Activated naive CD8-positive, alpha-beta T cell treated with anti-CD3 and anti-CD28 coated beads, Interleukin-2, amount 10 ng/mL, durations not matched to agents 7 days and 5 days (primary cell): ENCODE measurements at places on chromosomes 16 and 17. TPM values are rescaled to one million over a fixed set of nuclear protein-coding genes. Genes with fewer than 3 reads are reported as not detected.

TP53TG3C gene
- total RNA-seq, result not detected

MYO15B gene
- 125 TPM for total RNA-seq

DNAH17 gene
- 0.03 TPM for total RNA-seq

EVPL gene
- total RNA-seq, result 0.85 TPM

TP53TG3D gene
- 0.68 TPM for total RNA-seq

KRT10 gene
- total RNA-seq, result 25.7 TPM

GCGR gene
- not detected for total RNA-seq

C16orf89 gene
- not detected for total RNA-seq

EPX gene
- not detected for total RNA-seq

TMEM88 gene
- total RNA-seq, result 3.7 TPM

HSD11B2 gene
- total RNA-seq, result not detected

UTP4 gene
- 41.4 TPM for total RNA-seq

CCL8 gene
- total RNA-seq, result not detected

KRT40 gene
- total RNA-seq, result not detected

GNGT2 gene
- total RNA-seq, result 34.2 TPM

ANKRD40 gene
- 30.3 TPM for total RNA-seq

DNA sequence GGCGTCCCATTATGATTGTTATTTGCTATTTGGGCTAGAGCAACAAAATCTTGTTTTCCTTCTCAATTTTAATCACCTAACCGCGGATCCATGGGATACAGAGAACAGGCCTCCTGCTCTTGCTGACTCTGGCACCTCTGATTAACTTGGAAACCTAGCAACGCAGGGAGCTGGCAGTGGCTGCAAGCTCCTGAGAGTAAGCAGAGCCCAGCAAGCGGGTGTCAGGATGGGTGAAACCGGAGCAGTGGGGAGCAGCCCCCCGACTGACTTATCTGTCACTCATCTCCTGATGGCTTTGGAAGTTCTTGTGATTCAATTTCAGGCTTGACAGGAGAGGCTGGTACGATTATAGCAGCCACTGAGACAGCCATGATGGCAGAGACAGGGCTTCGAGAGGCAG lies 45.5 kb upstream of the CDC42EP4 start:
- no peak for DNase-seq

DNA sequence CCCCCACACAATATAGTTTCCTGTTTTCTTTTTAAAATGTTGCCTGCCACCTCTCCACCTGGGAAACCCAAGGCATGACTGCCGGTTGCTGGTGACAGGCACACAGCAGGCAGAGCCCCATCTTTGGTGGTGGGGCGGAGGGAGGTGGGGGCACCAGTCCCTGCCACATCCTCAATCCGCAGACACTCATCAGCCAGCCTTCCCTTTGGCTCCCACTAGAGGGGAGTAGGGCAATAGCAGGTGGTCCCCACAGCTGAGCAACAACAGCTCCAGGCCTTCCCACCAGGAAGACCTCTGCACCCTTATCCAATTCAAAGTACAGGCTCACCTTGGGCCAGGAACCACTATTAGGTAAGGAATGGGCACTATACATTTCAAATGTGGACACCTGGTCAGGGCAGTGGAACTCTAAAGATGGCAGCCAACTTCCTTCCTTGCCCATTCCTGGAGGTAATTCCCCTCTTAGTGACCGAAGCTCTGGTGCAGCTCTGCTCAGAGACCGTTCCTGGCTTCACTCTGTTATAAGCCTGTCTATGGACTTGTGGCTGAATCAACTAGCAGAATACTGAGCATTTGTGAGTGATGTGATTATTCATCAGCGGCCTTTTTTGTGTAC lies 13.9 kb downstream of the RECQL5 start:
- DNase-seq, result no peak

- no peak for DNase-seq
Observed at GRCh38 chr16:4071686-4072561, 44.3 kb downstream of the ADCY9 start.

GRCh38 chr17:32593003-32593402 lies 106.2 kb downstream of the CDK5R1 start:
- no peak for DNase-seq

DNA sequence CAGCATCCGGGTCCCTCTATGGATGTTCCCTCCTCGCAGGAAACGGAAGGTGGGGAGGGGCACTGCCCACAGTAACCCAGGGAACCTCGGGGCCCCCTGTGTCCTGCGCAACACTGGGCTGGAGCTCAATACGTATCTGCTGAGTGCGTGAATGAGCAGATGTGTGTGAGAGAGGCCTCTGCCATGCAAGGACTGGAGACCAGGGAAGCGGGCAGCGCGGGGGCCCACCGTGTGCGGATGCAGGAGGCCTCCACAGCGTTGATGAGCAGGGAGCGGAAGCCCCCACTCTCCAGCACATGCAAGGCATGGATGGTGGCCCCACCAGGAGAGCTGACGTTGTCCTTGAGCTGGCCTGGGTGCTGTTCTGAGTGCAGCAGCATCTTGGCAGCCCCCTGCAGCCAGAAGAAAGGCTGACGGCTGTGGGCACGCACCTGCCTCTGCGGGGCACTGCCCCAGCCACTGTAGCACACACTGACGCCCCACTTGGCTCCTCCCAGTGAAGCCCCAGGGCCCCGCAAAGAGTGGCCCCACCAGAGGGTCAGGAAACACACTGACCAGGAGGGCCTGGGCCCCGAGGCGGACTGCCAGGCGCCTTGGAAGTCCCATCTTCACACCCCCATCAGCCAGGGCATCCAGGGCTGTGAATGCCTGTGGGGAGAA lies 2.9 kb downstream of the PYCR1 start:
- no peak for DNase-seq

GRCh38 chr16:53043986-53044601 lies 8.6 kb downstream of the CHD9NB start:
- no peak for DNase-seq

GRCh38 chr17:50547035-50547735 lies at the start of gene SPATA20:
TSS of gene SPATA20 (plus strand) at chr17:50547174. CDS start at chr17:50547209, 35 bp downstream.
- peak; percentile 92 for DNase-seq

GRCh38 chr17:32777436-32777835 lies 99.5 kb downstream of the MYO1D start:
- no peak for DNase-seq

DNA sequence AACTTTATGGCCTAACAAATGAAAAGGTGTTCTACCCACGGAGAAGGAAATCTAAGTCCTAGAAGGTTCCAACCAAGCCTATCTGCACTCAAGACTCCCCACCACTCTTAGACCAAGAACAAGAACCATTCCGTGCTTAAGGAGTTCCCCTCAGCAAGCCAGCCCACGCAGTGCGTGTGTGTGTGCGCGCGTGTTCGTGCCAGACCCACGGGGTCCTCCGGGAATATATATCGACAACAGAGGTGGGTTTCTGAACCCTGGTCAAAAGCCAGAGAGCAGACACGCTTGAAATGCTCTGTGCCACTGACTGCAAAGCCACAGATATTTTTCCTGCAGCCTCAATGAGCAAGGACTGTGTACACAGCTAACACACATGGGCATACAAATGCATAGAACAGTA lies 70.7 kb downstream of the SLC39A11 start:
- DNase-seq, result no peak

GRCh38 chr17:72515291-72516065 lies 394.7 kb downstream of the SOX9 start:
- no peak for DNase-seq

- DNase-seq, result no peak
Observed at GRCh38 chr17:39156491-39156890, 5.1 kb upstream of the PLXDC1 start.

DNA sequence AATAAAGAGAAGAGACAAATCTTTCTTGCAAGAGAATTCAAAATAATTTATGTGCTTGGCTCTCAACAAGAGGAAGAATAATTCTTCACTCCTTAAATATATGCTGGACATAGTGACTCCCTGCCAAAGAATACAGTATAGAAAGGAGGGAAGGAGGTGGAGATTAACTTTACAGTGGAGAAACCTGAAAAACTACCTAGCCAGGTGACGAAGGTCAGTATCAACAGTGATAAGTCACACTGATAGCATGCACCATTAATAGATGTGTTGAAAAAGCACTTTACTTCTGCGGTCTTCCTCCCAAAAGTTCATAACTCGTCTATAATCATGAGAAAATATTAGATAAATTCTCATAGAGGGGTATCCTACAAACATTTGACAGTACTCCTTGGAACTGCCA lies 21.4 kb downstream of the CBLN1 start:
- no peak for DNase-seq

DNA sequence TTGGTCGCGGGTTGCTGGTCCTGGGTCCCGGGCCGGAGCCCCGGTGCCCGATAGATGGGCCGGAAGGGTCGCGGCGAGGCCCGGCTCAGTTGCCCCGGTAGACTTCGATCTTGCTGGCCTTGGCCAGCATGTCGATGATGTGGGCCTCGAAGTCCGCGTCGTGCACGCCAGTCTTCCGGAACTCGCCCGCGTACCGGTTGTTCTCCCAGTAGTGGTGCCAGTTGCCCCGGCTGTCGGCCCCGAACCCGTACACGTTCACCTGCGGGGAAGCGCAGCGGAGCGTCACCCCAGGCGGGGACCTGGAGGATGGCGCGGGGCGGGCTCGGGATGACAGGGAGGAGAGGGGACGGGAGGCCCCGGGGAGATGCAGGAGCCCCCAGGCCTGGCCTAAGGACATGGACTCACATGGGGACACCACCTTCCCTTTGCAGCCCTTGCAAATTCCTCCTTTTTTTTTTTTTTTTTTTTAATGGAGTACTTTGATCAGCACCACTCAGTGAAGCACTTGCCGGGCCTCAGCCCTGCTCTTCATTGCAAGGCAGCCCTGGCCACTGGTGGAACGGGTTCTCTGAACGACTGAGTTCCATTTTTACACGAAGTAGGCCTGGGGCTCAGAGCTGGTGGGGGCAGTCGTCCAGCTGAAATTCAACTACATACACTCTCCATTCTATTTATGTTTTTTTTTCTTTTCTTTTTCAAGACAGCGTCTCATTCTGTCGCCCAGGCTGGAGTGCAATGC lies 35.1 kb downstream of the DDX19A start:
- DNase-seq, result no peak

DNA sequence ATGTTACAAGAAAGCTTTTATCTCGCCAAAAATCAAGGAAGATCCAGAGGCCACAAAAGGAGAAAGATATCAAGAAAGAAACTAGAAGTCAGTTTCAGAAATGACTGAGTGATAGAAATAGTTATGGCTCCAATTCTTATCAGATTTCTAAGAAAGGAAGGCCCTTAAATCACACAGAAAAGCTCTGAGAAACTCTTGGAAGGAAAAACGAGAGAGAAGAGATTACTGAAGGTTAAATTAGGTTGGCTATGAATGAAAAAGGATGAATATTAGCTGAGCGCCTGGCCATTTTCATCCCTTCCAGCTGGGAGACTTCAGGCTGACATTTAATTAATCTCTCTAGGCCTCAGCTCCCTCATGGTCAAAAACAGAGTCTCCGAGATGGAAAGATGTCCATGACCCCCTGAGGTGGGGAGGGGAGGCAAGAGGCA lies 72.3 kb downstream of the CYTH1 start:
- no peak for DNase-seq

DNA sequence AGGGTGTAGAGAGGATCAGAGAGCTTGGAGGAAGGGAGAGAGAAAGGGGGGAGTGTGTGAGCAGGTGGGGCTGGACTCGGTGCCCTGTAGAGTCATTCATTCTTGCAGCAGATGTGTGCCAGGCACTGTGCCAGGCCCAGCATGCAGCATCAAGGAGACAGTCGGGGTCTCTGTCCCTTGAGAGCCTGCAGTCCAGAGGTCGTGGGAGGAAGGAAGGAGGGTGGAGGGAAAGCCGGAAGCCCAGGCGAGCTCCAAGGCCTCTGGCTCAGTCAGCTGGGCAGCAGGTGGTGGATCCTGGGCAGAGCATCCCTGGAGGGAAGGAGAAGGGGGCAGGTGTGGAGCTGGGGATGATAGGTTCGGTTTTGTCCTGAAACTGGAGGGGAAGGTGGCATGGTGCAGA lies 27.5 kb downstream of the EPN2 start:
- DNase-seq, result no peak

DNA sequence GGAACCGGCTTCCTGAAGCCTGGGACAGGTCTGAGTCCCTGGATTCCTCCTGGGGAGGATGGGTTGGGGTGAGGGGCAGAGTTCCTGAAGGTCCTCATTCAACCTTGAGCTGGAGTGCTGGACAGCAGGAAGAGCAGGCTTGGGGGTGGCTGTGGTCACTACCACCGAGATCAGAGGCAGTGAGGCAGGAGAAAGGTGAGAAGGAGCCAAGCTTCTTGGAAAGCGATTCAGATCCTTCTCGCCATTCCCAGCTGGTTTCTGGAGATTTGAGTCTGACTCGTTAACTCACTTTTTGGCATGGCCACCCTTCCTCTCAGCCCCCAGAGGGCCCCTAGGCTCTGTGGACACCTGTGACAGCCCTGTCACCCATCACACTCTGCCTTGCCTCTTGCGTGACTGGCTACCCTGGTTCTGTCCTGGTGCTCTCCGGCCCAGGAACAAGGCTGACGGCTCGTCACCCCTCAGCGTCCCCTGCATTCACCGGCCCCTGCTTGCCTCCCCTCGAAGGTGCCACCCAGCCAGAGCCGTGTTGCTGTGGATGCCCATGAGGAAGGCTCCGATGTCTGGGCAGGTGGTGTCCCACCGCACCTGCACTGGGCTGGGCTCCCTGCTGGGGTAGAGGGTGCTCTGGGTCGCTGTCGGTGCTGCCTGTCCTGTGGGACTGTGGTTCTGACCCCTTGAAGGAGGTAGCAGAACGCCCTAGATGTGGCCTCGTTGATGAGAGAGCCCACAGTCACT lies 9.7 kb upstream of the TIMP2 start:
- DNase-seq, result no peak

DNA sequence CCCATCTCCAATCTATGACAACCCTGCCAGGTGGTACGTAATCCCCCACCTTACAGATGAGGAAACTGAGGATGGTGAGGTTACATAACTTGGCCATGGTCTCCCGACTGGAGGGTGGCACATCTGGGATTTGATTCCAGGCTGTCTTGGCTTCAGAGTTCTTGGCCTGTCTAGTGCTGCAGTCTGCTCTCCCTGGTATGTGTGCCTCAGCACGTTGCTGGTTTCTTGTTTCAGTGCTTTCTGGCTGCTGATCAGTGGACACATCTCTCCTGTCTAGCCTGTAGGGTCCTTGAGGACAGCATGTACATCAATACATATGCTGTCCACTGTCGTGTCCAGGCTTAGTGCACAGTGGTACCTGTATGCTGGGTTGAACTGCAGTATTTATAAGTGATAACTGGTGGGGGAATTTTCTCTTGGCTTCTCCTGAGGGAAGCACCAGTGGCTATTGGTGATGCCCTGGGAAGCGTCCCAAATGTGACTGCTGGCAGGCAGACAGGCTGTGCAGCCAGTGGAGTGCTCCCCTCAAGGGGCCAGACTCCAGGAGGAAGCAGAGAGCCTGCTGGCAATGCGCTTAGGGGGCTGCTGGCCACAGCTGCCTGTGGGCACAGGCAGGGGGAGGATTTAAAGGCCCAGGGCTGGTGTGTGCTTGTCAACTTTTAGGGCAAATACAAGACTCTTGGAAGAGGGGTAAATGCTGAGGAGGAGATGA lies 14.4 kb downstream of the CTRL start:
- no peak for DNase-seq

DNA sequence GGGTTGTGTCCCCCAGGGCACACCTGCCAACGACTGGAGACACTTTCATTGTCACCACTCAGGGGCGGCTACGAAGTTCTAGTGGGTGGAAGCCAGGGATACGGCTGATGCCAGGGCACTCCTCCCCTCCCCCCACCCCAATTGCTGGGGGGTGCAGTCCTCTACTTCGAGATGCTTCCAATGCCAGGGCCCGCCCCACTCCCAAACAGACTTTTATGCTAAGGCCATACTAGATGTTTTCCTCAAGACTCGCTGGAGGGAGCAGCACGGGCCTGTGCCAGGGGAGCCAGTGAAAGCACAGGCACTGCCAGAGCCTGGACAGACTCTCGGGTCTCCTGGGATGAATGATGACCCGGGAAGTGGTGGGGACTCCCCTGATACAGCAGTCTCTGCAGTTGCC lies 178.0 kb downstream of the CPPED1 start:
- DNase-seq, result no peak

GRCh38 chr16:8660841-8661301 lies 13.5 kb upstream of the ABAT start:
- peak; percentile 68 for DNase-seq
